Esophagus mucosa (tissue), 1 donor: ENCODE measurements at places on chromosomes 3 and 15. TPM values are rescaled to one million over a fixed set of nuclear protein-coding genes. Genes with fewer than 3 reads are reported as not detected.
A peak's percentile ranks its signal among the peaks of the same experiment; 100 is the strongest.

DNA sequence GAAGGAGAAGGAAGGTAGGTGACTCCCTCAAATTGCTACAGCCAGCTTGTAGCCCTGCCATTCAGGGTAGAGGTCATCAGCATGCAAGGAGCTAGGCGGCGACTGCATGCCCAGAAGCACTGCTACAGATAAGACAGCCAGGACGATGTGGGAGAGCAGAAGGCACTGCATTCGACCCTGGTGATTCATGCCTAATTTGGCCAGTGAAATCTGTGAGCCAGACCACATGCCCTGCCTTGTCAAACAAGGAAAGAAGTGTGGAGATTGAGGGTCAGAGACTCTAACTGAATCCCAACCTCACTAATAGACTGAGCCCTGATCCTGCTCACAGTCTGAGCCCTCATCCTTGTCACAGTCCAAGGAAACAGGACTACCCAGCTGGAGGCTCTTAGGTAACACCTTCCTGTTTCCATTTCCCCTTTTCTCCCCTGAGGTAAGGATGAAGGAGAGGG is 86.6 kb downstream of the LINGO1 start:
- no peak for ATAC-seq

CELSR3 gene
- 0.88 TPM for total RNA-seq

DNA sequence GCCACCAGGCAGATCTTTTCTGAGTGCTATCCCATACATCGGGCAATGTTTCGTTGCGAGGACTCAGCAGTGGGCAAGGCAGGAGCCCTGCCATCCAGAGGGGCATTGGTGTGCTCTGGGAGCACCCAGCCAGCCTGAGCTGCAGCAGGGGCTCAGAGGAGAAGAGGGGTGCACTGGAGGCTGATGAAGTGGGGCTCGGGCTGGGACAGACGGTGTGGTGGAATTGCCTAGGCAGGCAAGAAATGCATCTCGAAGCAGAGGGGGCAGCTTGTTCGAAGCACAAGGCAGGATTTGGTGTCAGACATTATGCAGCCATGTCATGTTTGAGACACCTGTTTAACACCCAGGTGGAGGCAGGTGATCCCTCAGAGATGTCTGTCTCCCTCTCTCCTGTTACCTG is 19.3 kb downstream of the PAQR5 start:
- ATAC-seq: peak; percentile 21

WDR49 gene
- total RNA-seq: 0.16 TPM

GRCh38 chr15:79007066-79007465 is 62.2 kb upstream of the CTSH start:
- no peak for ATAC-seq

GRCh38 chr3:67516496-67516895 is 137.9 kb downstream of the SUCLG2 start:
- ATAC-seq: no peak

LRTM1 gene
- total RNA-seq: not detected

P2RY14 gene
- total RNA-seq: 0.88 TPM

GRCh38 chr3:14787630-14788029 is 31.1 kb upstream of the FGD5 start:
- no peak for ATAC-seq

DNA sequence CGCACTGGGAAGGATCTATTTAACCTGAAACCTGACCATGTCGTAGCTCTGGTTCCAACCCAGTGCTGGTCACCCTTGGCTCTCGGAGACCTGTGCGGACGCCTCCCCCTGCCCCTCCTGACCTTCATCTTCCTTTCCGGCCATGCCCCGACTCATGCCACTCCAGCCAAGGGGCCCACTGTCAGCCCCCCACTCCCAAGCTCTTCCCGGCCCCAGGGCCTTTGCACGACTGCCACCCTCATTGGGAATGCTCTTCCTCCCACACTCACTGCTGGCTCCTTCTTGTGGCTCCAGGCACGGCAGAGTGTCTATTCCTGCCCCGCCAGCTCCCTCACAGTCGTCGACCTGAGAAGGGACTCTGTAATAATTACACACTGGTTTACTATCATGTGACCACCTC is 9.4 kb upstream of the IQSEC1 start:
- no peak for ATAC-seq

GRCh38 chr3:133563186-133563591 is 10.3 kb upstream of the CDV3 start:
- ATAC-seq: no peak

PLSCR5 gene
- total RNA-seq: not detected
